ENCODE measurements at places on chromosomes 2 and 18. TPM values are rescaled to one million over a fixed set of nuclear protein-coding genes. Genes with fewer than 3 reads are reported as not detected.

The CLEC4F gene
- total RNA-seq: not detected

- peak overlapping the region; percentile 60 for H3K27ac ChIP-seq
- peak; percentile 53 for DNase-seq
- H3K4me1 ChIP-seq: peaks cover 9% of the 10 kb centered on the region
- no peak overlapping the region for H3K4me3 ChIP-seq
- no peaks in the 10 kb centered on the region for H3K36me3 ChIP-seq
- no peaks in the 10 kb centered on the region for H3K27me3 ChIP-seq
These were observed 59.8 kb upstream of the IL1R1 start for GRCh38 chr2:102082571-102083392.

DNA sequence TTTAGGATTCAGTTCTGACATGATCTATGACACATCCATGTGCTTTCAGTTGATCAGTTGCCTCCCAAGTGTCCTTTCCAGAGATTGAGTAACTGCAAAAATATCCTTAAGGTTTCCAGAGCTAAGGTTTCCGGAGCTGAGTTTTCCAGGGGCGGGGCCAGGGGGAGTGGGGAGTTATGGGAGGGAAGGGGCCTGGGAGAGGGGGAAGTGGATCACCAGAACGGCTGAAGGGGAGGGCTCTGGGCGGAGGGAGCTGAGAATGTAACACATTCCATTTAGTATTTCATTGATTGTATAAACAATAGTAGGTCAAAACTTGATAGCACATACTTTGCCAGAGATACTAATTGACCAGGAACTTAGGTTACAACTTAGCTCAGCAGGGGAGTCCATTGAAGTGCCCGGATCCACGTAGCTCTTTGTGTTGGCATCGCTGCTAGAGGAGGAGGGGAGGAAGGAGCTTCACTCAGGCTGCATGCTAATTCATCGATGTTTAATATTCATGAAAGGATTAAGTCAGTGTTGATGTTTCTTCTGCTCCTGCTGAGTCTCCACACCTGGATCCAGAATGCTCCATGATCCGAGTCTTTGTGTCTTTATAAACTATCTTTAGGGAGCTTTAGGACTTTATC lies 289.8 kb downstream of the ALPK2 start:
- no peaks in the 10 kb centered on the region for H3K36me3 ChIP-seq
- peak; percentile 47 for DNase-seq
- peaks cover 7% of the 10 kb centered on the region for H3K4me1 ChIP-seq
- no peak overlapping the region for H3K4me3 ChIP-seq
- H3K27me3 ChIP-seq: no peaks in the 10 kb centered on the region
- H3K27ac ChIP-seq: peak overlapping the region; percentile 31

The LCT gene
- 3.2 TPM for total RNA-seq

DNA sequence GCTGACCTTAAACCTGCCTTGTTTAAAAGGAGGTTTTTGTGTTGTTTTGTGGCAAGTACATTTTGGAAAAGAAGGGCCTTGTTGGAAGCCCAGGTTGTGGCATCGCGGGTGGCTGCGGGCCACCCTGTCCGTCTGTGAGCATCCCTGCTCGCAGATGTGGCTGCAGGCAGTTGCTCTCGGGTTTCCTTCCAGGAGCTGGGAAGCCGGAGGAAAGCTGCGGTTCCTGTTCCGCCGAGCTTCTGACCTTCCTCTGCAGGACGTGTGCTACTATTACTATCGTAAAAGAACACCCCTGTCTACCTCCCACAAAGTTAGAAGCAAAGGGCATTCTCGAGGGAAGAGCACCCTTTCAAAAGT lies 766 bp downstream of the MFF start:
- no peaks in the 10 kb centered on the region for H3K36me3 ChIP-seq
- peaks cover 24% of the 10 kb centered on the region for H3K4me1 ChIP-seq
- H3K4me3 ChIP-seq: peak overlapping the region; percentile 98
- peak overlapping the region; percentile 99 for H3K27ac ChIP-seq
- no peaks in the 10 kb centered on the region for H3K27me3 ChIP-seq

DNA sequence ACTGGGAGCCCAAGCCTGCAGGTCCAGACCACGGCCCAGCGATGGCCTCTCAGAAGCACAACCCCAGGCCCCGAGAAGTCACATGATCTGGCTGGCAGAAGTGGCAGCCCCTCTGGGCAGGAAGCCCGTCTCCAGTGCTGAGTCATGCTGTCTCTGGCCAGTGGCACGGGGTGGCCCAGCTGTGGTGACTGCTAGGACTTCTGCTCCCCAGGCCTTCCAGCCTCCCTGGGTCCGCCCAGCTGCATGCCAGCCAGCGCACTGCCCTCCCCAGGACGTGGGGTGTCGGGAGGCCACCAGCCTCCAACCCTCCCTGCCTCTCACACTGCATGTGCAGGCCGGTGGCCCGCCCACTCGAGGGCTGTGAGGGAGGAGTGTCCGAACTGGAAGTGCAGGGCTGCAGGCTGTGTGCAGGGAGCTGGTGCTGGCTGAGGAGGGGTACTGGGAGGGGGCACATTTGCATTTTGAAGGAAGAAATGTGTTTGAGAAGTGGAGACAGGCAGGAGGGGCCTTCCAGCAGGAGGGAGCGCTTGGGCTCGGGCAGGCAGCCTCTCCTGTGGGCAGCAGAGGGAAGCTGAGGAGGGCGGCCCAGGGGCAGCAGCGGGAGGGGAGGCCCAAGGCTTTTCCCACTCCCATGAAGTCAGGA lies 17.0 kb upstream of the HPCAL1 start:
- H3K36me3 ChIP-seq: no peaks in the 10 kb centered on the region
- peaks cover 7% of the 10 kb centered on the region for H3K4me1 ChIP-seq
- H3K27ac ChIP-seq: no peak overlapping the region
- no peak overlapping the region for H3K4me3 ChIP-seq
- no peaks in the 10 kb centered on the region for H3K27me3 ChIP-seq

DNA sequence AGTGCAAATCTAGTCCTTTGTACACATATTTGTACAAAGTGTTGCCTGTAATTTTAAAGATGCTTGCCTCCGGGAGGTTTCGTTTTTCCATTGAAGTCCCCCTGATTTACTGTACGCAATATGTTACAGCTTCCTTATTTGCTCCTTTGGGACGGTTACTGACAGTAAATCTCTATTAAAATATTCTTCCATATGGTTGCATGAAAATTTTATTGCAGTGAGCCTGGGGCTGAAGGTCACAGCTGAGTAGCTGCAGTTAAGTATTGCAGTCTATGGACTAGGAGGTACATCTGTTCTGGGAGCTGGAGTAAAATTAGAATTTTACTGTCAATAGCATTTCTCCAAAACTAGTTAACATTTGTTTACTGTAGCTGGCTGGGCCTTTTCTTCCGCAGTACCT lies 119.2 kb downstream of the ETAA1 start:
- H3K27ac ChIP-seq: peak overlapping the region; percentile 37
- no peaks in the 10 kb centered on the region for H3K36me3 ChIP-seq
- no peaks in the 10 kb centered on the region for H3K4me1 ChIP-seq
- no peaks in the 10 kb centered on the region for H3K27me3 ChIP-seq
- no peak for DNase-seq
- H3K4me3 ChIP-seq: no peak overlapping the region

The ANKRD30BL gene
- total RNA-seq: not detected

- H3K4me1 ChIP-seq: peaks cover 18% of the 10 kb centered on the region
- no peak overlapping the region for H3K27ac ChIP-seq
- no peaks in the 10 kb centered on the region for H3K27me3 ChIP-seq
These were observed 45.4 kb downstream of the SPRED2 start for GRCh38 chr2:65386989-65387388.

The SPC25 gene
- total RNA-seq: 11.2 TPM

The TUBA4B gene
- 0.13 TPM for total RNA-seq

GRCh38 chr2:30661173-30662107 lies 145.8 kb downstream of the CAPN13 start:
- H3K36me3 ChIP-seq: no peaks in the 10 kb centered on the region
- no peaks in the 10 kb centered on the region for H3K27me3 ChIP-seq
- no peaks in the 10 kb centered on the region for H3K4me1 ChIP-seq
- DNase-seq: no peak

DNA sequence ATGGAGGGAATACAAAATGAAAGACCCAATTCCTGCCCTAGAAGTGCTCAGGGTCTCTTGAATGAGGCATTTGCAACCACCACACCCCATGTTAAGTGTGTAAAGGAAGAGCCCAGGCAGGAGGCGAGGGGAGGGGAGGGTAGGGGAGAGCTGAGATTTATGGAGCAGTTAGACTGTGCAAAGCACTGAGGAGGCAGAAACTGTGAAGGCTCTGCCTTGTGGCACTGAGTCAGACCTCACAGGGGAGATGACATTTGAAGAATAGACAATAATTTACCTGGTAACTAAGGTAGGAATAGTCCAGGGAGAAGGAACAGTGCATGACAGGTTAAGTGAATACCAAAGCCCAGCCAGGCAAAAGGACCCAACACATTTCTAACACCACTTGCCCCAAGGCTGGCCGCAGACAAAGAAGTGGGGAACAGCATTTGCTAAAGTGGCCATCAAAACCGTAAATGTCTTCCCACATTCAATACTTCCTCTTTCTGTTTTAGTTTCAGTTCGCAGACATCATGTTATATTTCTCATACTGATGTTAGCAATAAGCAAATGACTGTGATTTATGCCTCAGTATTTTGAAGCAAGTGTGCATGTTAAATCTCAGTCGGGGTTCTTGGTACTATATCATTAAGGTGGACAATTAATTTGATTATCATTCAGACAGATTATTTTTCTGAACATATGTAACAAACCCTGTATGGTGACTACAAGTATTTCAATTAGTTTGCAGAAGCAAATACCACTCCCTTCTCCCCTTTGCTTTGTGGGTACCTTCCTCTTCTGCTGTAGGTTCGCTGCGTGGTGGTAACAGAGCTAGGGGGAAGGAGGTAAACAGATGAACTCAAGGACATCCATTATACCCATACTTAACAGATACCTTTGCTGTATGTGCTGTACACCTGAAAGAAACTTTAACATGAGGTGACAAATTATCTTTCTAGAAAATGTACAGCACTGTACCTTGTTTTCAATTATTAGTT lies 27.5 kb downstream of the CDH20 start:
- H3K4me3 ChIP-seq: no peak overlapping the region
- H3K4me1 ChIP-seq: no peaks in the 10 kb centered on the region
- no peaks in the 10 kb centered on the region for H3K36me3 ChIP-seq
- DNase-seq: no peak
- no peaks in the 10 kb centered on the region for H3K27me3 ChIP-seq

DNA sequence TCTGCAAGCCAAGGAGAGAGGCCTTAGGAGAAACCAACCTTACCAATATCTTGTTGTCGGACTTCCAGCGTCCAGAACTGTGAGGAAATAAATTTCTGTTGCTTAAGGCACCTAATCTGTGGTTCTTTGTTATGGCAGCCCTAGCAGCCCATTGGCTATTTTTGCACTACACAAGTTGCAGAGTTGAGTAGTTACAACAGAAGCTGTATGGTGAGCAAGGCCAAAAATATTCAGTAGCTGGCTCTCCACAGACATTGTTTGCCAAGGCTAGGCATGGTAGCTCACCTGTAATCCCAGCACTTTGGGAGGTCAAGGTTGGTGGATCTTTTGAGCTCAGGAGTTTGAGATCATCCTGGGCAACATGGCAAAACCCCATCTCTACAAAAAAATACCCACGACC lies 27.1 kb upstream of the SCYGR1 start:
- no peak for DNase-seq
- no peaks in the 10 kb centered on the region for H3K36me3 ChIP-seq
- H3K4me3 ChIP-seq: no peak overlapping the region
- H3K27me3 ChIP-seq: no peaks in the 10 kb centered on the region
- peaks cover 9% of the 10 kb centered on the region for H3K4me1 ChIP-seq
- no peak overlapping the region for H3K27ac ChIP-seq

- DNase-seq: no peak
- H3K27me3 ChIP-seq: peaks cover 11% of the 10 kb centered on the region
These were observed 186.8 kb downstream of the KCNS3 start for GRCh38 chr2:18065249-18065648.

- no peak for DNase-seq
- H3K27ac ChIP-seq: peak overlapping the region; percentile 72
- H3K4me1 ChIP-seq: peaks cover 9% of the 10 kb centered on the region
- H3K4me3 ChIP-seq: peak overlapping the region; percentile 68
These were observed 533 bp downstream of the DHX57 start for GRCh38 chr2:38875227-38875575.

The CRYBA2 gene
- 0.90 TPM for total RNA-seq

DNA sequence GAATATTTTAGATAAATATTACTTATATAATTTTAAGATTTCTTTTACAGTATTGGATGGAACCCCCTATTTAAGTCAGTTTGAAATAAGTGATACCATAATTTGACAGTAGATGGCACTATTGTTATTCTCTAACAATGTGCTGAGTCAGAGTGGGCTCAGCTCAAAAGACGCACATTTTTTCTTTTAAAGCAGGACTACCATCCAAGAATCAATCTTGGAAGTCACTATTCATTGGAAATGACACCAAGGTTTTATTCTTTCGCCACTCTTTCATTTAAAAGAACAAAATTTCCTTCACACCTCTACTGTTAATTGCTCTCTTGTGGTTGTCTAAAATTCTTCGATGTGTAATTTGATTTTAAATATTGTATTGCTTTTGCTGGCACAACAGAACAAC lies 32.6 kb upstream of the SPAG16 start:
- H3K36me3 ChIP-seq: no peaks in the 10 kb centered on the region
- H3K4me3 ChIP-seq: no peak overlapping the region
- peak; percentile 84 for DNase-seq
- H3K27ac ChIP-seq: no peak overlapping the region

The ANTXR1 gene
- 24.5 TPM for total RNA-seq

The CYRIA gene
- 1.8 TPM for total RNA-seq

DNA sequence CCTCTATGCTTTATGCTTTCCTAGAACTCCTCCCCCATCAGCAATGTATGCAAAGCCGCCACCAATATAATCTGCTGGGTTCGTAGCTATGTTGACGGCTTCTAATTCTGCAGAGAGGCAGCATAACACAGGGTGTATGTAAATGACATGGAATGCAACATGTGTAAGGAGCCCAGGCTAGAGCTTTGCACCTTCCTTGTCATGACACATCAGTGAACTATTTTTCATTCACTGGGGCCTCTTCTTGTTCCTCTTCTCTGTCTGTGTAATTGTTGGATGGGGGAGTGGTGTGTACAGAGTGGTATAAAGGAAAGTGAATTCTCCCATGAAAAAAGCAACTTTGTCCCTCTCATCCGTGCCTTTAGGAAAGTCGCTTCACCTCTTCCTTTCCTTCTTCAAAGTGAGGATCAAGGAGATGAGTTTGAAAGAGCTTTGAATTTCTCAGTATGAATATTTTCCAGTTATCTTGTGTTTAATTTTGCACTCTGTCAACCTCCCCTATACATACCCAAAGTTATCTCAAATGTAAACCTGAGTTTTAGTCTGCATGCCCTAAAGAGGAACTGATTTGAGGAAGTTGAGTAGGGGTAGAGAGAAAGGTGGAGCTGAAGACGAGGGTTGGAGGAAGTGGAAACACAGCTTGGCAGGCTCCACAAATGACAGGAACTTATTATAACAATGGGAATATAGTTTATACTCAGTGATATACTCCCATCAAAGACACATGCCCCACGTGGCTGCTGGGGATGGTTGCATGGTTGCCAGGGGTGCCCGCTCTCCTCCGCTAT lies 74.9 kb upstream of the ARL4C start:
- H3K36me3 ChIP-seq: no peaks in the 10 kb centered on the region
- H3K27me3 ChIP-seq: no peaks in the 10 kb centered on the region
- DNase-seq: peak; percentile 21
- no peak overlapping the region for H3K4me3 ChIP-seq
- no peak overlapping the region for H3K27ac ChIP-seq
